ENCODE measurements at places on chromosomes 1 and 21. TPM values are rescaled to one million over a fixed set of nuclear protein-coding genes. Genes with fewer than 3 reads are reported as not detected.
A peak's percentile ranks its signal among the peaks of the same experiment; 100 is the strongest.

GRCh38 chr1:203665993-203666392 lies 39.4 kb downstream of the ATP2B4 start:
- no peaks in the 10 kb centered on the region for H3K27me3 ChIP-seq
- no peaks in the 10 kb centered on the region for H3K4me1 ChIP-seq
- no peaks in the 10 kb centered on the region for H3K36me3 ChIP-seq
- no peak overlapping the region for H3K27ac ChIP-seq

DNA sequence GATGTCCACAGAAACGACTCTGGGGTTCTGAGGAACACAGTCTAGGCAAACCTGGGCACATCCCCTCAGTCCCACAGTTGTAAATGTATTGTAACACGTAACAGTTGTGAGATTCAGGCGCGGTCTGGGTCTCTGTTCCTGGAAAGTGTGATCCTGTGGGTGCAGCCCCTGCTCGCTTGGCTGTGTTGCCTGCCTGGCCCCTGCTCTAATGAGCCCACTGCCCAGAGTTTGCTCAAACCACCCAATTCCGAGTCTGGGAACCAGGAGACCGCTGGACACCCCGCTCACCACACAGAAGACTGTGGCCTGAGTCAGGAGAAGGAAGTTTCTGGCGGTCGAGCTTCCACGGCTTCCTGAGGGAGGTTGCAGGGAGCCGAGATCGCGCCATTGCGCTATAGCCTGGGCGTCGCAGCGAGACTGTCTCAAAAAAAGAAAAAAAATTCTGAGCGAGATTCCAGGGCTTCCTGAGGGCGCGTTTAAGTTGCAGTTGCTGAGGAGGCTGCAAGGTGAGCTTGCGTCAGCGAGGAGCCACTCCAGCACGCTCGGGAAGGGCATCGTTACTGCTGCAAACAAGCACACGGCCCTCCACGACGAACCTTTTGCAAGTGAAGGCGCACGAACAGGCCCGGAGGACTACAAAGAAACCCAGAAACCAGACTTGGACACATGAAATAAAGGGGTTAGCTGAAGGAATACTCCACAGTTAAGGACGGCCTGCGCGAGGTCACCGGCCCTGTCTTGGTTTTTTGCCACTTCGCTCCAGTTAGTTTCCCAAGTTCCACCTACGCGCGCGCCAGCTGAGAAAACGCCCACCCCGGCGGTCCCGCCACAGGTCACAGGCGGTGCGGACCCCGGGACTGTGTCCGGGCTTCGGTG lies 1.1 kb downstream of the C21orf58 start:
- H3K36me3 ChIP-seq = peaks cover under 1% of the 10 kb centered on the region
- peaks cover 3% of the 10 kb centered on the region for H3K27me3 ChIP-seq
- DNase-seq = peak; percentile 19
- peaks cover 16% of the 10 kb centered on the region for H3K4me1 ChIP-seq
- peak overlapping the region; percentile 95 for H3K27ac ChIP-seq

DNA sequence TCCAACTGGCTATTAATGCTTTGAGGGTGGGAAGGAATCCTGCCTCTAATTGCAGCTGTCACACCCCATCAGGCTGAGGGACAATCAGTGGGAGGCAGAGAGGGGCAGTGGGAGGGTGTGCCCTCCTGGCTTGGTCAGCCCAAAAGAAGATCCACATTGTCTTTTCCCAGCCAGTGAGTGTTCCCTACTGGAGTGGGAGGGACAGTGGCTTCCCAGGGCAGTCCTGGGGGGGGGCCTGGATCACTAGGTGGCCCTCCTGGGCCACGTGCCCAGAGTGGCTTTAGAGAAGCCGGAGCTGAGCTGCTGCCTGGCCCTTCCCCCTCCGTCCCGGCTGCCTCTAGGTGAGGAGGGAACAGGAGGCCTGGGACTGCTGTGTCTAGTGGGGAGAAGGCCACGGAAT lies 14.0 kb downstream of the INKA2 start:
- H3K36me3 ChIP-seq = no peaks in the 10 kb centered on the region
- DNase-seq = no peak
- no peak overlapping the region for H3K4me3 ChIP-seq
- peaks cover 12% of the 10 kb centered on the region for H3K4me1 ChIP-seq
- H3K27ac ChIP-seq = no peak overlapping the region

DNA sequence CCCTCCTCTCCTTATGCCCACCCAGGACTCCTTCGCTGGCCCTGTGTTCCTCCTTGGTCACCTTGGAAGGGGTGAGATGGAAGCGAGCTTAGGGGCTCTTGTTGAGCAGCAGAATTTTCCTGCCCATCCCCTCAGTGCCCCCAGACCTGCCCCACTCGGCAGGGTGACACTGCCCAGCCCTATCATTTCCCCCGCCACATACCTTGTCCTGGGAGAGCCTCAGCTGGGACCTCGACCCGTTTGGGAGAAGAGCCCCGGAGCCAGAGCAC lies 1.4 kb upstream of the FNDC5 start:
- H3K4me1 ChIP-seq = peaks cover 37% of the 10 kb centered on the region
- H3K4me3 ChIP-seq = peak overlapping the region; percentile 18
- H3K27me3 ChIP-seq = peaks cover 64% of the 10 kb centered on the region
- no peaks in the 10 kb centered on the region for H3K36me3 ChIP-seq
- no peak for DNase-seq

DNA sequence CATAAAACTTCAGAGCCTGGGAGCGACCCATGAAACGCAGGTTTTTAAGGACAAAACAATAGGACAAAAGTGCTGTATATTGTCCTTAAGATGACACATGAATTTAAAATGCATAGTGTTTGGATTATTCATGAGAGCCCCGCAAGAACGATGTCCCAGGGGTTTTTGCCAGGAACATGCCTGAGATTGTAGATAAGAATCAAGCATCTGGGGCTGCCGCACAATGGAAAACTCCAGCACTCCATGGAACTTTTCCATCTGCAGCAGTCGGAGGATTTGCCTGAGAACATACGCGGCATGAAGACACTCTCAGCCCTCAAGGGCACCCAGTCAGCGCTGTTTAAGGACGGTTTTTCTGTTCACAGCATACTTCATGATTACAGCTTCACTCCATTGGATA lies 5.3 kb upstream of the ERG start:
- no peaks in the 10 kb centered on the region for H3K36me3 ChIP-seq
- DNase-seq = no peak
- no peak overlapping the region for H3K27ac ChIP-seq
- H3K4me3 ChIP-seq = no peak overlapping the region

- H3K27ac ChIP-seq = no peak overlapping the region
- H3K4me3 ChIP-seq = no peak overlapping the region
- H3K36me3 ChIP-seq = no peaks in the 10 kb centered on the region
Measured at GRCh38 chr1:106995970-106996369, 60.5 kb upstream of the PRMT6 start.

The SASS6 gene
- 1.5 TPM for polyA plus RNA-seq

The SPRR1A gene
- not detected for polyA plus RNA-seq
